SW 1271 (cell line): ENCODE measurements at places on chromosomes 12 and 14.

GRCh38 chr14:33307691-33308251 lies 369.1 kb downstream of the NPAS3 start:
- DNase-seq = no peak

- no peak for DNase-seq
Observed at GRCh38 chr12:114430306-114430705, 24.4 kb upstream of the TBX5 start.

GRCh38 chr12:65477721-65478120 lies 199.2 kb downstream of the MSRB3 start:
- no peak for DNase-seq

DNA sequence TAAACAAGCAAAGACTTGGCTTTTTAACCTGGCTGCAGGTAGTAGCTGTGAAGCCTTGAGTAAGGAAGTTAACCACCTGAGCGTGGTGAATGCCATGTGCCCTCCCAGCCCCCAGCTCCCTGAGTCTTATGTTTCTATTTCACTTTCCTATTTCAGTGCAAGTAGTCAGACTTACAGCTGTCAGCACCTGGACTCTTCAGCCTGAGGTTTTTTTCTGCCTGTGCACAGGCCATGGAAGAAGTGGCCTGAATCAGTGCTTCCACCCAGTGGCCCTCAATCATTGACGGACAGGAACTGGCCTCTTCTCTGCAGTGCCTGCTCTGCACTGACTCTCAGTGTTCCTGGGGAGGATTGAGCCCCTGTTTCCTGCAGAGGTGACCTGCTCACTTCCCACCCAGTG lies 796.4 kb downstream of the MED13L start:
- no peak for DNase-seq

GRCh38 chr12:65594409-65594808 lies 229.9 kb upstream of the HMGA2 start:
- DNase-seq = no peak

DNA sequence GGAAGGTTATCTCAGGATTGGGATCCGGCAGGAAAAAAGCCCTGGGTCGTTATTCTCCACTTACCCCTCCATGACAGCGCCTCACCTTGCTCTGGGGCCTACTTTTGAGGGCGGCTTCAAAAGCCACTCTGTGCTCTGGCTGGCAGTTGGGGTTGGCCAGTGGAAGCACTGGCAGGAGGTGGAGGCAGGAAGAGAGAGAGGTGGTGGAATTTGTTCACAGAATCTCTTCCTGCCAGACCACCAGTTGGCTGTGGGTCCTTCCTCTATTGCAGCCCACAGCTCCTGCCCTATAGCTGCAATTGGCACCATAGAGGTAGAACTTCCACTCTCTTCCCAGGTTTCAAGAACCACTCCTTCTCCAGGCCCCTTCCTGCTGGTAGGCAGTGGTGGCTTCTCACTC lies 32.7 kb upstream of the SDR39U1 start:
- DNase-seq = no peak

- DNase-seq = no peak
Observed at GRCh38 chr12:52179396-52179973, 12.3 kb downstream of the KRT80 start.

GRCh38 chr12:28191051-28192048 lies 1.1 kb downstream of the CCDC91 start:
- no peak for DNase-seq

DNA sequence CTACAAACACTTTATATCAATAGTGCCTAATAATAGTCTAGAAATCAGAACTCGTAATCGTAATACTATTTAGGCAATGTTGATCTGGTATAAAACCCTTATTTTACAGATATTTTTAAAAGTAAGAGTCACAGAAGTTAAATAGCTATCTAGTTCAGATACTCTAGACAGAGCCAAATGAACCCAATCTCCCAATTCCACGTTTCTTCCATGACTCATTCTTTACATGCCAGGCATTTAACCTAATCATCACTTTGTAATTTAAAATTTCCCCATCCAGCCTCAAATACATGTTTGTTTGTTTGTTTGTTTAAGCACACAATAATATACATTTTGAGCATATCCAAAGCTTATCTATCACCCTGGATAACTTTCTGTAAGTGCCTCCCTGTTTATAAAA lies 36.4 kb upstream of the GARIN6 start:
- DNase-seq = no peak

- peak; percentile 83 for DNase-seq
Observed at GRCh38 chr14:34650786-34651584, 21.0 kb upstream of the SNX6 start.

DNA sequence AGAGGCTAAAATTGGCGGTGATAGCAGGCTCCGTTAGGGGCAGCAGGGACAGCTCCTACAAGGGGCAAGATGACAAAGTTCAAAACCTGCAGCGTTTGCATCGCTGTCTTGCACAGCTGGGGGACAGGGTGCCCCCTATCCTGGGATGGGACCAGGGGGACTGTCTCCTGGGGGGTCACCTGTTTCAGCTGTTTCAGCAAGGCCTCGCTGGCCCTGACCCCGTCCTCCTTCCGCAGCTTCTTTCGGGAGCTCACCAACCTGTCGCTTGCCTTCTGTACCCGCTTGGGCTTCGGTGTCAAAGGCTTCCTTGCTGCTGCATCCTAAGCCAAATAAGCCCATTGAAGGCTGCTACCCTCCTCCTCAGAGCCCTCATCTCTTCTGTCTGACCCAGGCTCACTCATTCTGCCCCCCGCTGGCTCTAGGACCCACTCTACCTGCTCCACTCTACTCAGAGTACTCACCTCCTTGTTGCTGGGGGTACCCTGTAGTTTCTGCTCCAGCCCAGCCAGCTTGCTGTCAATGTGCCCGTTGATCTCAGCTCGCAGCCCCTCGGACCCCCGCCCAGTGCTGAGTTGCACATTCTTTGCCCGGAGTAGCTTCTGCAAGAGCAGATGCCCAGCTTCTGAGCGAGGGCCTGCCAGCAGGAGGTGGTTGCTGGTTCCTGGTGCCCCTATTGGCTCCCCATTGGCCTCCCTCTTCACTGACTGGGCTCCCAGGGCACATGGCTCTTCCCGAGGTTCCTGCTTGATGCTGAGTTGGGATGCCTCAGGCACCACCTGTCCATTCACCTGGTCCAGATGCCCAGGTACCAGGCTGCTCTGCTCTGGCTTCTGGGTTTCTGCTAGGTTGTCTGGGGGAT lies 12.4 kb upstream of the PRKAG1 start:
- no peak for DNase-seq

DNA sequence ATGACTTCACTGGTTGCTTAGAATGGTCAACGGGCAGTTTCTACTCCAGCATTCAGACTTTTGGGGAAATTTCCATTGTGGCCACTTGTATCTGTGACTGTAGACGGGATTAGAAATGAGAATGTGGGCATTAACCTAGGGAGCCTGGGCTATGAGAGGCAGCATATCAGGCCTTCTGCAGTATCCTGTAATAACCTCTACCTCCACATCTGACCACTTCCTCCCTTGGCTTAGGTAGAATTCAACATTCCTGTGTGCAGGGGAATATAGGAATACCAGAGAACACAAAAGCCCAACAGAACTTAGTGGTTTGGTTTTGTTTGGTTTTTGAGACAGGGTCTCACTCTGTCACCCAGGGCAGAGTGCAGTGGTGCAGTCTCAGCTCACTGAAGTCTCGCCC lies 76.4 kb upstream of the HOXC13 start:
- DNase-seq = no peak

DNA sequence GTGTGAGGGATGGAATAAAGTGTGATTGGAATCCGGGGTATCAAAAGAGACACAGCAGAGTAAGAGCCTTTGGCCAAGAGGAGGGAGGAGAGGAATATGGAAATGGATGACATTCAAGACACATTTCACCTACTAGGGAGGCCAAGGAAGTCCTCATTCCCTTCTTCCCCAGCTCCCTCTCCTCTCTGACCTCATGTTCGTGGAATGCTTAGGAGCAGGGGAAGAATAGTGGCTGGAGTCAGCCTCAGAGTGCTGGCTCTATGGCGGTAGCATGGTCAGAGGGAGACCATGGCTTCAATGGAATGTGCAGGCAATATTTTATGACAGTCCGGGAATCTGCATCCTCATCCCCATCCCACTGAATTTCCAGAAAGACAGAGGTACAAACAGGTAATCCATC lies 196.6 kb downstream of the EGLN3 start:
- no peak for DNase-seq

DNA sequence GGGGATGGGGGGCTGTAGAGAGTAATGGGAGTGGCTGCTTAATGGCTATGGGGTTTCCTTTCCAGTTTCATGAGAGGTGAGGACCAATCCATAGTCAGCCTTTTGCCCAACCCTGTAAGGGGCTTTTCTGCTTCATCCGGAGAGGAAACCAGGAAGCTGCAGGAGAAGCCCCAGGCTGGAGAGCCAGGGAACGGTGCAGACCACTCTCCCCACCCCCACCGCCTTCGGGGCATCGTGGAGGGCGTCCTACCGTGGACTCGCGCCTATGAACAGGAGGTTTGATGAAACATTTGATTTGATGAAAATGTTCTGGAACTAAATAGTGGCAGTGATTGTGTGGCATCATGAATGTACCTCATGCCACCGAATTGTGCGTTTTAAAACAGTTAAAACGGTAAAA lies 204.3 kb upstream of the DIO3 start:
- no peak for DNase-seq

DNA sequence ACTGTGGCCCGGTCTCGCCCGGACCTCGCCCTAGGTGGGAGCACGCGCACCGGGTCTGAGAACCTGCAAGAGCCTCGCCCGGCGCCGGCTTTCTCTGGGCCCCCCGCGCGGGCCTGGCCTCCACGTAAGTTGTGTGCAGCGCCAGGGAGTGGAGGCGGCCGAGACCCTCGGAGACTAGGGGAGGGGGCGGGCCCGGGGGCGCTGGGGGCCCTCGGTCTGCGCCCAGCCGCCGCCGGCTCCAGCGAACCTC lies 183 bp upstream of the PRMT8 start:
- DNase-seq = no peak

GRCh38 chr12:51898937-51899336 lies 8.4 kb upstream of the ACVRL1 start:
- no peak for DNase-seq

DNA sequence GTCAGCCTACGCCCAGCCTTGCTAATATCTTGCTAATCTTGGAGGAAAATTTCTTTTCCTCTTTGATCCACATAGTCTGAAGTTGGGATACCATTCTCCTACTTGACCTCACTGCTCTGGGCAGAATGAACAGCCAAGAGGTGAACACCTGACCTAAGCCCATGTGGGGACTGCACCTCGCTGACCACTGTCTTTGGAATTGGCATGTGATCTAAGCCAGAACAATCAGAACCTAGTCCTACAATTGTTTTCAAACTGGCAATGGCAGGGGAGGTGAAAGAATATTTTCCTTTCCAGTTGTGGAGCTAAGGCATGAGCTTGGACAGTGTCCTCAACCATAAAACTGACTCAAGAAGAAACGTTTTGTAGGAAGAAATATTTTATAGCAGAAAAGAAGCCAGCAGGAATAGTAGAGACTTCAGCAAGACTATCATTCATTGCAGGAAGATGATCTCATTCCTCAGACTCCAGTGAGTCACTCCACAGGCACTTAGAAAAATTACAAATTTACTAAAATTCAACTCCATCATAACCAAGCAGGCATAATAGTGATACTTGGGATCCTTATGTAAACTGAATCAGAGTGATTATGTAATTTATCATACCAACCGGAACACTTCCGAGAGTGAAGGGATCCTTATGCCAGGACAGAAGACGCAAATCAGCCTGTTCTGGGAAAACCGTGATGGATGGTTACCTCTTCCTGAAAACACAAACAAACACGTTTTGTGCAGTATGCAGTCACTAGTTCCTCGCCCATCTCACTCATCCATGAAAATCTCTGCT lies 14.7 kb downstream of the PTPRO start:
- no peak for DNase-seq

DNA sequence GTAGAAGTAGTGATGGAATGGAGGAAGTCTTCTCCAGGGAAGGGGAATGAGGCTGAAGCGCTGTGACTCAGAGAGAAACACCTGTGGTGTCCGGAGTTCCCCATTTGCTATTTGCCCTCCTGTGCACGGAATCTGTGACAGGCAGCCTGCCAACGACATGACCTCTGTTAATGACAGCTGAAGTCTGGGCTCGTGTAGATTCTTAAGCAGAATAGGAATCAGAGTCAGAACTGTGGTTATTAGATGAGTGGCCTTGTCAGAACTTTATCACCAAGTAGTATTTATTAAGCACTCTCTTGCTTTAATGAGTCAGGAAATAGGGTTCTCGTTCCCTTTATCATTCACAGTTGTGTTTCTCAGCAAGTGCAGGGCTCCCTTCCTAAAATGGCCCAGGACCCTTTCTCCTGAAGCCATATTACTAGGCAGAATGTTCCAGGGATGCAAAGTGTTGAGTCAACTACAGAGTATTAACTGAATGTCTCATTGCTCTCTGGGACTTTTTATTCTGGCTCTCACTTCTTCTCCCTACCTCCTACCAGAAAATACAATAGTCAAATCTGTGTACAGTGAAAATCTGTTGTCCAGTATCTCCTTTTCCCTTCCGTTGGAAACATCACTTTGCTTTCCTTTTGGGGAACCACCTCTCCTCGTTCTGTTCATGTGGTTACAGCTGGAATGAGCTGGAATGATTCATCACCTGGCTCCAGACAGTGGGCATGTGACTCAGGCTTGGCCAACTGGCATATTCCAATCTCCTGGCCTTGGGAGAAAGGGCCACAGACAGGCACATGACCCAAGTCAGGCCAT lies 77.8 kb upstream of the MAX start:
- DNase-seq = peak; percentile 36

DNA sequence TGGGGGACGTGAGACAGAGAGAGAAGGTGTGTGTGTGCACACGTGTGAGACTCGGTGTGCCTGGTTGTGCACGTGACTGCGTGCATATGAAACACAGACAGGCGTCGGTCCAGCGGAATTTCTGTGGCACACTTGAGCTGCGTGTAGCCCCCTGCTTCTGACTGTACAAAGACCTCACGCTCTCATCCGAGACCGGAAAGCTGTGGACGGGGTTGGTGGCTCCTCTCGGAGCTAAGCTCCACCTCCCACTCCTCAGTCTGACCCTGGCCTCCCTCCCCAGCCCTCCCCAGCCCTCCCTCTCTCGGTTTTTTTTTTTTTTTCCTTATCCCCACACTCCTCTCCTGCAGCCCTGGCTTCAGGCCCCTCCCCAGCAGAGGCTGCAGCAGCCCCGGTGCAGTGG lies 8.3 kb upstream of the C14orf180 start:
- no peak for DNase-seq

- DNase-seq = no peak
Observed at GRCh38 chr12:79019672-79020071, 155.1 kb downstream of the SYT1 start.

DNA sequence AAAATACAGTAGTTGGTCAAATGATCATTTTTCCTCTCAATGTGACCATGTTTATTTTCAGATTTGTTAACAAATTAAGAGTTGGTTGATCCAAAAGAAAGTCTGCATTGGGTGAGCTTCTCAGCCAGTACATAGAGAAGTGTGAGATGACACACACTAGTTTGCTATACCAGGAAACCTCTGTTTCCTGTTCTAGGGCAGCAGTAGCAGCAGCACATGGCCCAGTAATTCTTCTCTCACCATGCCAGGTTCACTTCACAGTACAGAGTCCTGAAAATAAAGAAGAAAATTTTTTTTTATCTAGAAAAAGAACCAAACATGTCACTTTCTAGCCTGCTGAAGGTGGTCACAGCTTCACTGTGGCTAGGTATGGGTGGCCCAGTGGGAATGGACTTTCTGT lies 250.2 kb upstream of the OR4E1 start:
- no peak for DNase-seq

GRCh38 chr12:7460375-7461259 lies 16.7 kb upstream of the CD163L1 start:
- peak; percentile 18 for DNase-seq
